ENCODE measurements at places on chromosomes 7 and 10.
A peak's percentile ranks its signal among the peaks of the same experiment; 100 is the strongest.

- DNase-seq: no peak
Observed at GRCh38 chr7:158255558-158255957, 332.1 kb downstream of the PTPRN2 start.

DNA sequence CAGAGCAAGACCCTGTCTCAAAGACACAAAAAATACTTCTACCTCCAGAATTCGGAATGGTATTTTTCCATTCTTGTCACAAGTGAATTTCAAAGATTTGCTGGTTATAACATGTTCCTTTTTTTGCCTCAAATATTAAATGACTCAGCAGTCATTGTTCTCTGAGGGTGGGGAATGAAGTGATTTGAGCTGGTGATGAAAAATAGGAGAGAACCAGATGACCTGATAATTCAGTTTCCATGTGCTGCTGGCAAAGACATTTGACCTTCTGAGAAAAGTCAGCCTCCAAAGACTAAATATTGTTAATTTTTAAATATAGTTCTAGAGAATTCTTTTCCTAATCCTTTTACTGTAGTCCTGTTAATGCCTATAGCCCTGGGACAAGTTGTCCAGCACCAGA lies 78.9 kb downstream of the CACNB2 start:
- no peak for DNase-seq

GRCh38 chr10:27959093-27959715 lies 39.7 kb downstream of the ODAD2 start:
- DNase-seq: no peak

DNA sequence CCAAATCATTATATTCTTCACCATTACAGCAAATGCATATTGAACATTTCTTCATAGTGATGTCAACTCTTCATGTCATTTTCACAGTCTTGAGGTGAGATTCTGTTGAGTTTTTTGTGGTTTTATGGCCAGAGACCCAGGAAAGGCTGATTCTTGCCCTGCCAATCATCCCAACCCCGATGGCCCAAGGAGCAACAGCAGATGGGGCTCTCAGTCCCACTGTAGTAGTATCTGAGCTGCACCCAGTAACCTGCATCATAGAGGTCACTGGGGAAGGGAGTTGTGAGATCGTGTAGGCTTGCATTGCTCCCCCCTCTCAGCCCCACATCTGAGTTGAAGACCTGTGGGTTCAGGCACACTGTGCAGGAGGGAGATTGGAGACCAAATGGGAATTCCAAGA lies 26.7 kb downstream of the ZSCAN25 start:
- DNase-seq: no peak

GRCh38 chr7:158284121-158284520 lies 303.5 kb downstream of the PTPRN2 start:
- no peak for DNase-seq

DNA sequence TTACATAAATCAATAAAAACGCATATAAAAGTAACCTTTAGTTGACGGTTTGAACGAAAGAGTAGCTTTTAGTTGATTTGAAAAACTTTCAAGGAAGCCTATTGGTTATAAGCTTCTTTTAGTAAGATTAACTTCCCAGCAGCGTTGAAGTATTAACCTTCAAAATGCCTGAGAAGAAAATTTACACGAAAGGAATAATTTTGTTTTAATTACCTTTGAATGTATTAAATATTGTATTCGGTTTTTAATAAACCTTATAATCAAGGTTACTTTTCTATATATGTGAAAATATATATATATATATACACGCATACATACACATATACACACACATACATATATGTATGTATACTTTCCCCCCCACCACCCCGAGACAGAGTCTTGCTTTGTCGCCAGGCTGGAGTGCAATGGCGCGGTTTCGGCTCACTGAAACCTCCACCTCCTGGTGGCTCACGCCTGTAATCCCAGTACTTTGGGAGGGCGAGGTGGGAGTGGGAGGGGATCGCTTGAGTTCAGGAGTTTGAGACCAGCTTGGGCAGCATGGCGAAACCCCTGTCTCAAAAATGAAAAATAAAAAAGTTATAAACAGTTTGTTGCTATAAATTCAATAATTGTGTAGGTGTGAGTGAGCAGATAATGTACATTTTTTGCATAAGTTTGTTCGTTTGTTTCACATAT lies 57.6 kb upstream of the EZH2 start:
- DNase-seq: peak; percentile 91

DNA sequence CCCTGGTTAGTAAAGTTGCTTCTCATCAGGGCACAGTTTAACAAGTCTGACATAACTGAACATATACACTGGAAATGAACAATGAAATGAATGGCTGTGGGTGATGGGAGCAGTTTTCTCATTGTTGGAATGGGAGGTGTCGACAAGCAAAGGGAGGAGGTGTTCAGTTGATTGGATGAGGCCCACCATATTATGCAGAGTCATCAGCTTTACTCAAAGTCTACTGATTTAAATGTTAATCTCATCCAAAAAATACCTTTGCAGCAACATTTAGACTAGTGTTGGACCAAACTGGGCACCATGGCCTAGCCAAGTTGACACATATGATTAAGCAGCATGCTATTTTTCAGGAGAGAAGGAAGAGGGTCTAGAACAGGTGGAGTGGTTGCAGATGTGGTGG lies 201.7 kb downstream of the RAMP3 start:
- no peak for DNase-seq

DNA sequence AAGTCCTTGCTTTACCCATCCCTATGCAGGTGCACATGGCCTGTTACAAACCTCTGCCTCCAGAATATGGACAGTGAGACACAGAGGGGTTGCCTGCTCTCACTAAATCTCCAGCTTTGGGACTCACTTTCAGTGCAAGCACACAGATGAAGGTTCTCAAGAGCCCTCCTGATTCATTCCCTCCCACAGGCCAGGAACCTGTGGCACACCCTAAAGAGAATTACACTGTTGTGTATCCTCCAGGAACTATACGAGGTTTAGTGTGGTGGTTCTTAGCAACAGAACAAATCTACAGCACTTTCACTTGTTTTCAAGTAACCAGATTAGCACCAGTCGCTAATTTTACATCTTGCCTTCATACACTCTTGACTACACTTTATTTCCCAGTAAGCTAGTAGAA lies 192.3 kb downstream of the PLXNA4 start:
- DNase-seq: no peak

DNA sequence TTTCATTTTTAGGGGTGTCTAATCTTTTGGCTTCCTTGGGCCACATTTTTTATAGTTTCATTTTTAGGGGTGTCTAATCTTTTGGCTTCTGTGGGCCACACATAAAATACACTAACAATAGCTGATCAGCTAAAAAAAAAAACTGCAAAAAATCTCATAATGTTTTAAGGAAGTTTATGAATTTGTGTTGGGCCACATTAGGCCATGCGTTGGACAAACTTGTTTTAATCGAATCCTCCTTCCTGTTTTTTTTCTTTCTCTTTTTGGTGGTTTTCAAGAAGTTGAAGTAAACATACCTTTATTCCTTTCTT lies 37.4 kb downstream of the ZNRF2 start:
- no peak for DNase-seq

DNA sequence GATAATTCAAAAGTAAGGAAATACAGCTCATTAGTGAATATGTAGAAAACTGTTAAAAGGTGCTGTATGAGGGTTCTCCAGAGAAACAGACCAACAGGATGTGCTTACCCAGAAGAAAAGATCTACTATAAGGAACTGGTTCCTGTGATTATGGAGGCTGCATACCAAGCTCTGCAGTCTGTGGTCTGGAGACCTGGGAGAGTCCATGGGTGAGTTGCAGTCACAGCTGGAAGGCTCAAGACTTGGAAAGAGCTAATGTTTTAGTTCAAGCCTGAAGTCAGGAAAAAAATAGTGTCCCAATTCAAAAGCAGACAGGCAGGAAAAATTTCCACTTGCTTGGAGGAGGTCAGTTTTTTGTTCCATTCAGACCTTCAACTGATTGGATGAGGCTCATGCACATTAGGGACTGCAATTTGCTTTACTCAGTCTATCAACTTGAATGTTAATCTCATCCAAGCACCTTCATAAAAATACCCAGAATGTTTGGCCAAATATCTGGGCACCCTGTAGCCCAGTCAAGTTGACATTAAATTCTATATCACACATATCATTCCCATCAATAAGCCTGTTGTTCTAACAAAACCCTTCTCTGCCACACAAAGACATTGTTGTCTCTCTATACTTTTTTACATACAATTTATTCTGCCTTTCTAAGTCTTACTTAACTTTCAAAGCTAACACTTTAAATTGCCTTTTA lies 197.9 kb upstream of the KLF6 start:
- DNase-seq: no peak

DNA sequence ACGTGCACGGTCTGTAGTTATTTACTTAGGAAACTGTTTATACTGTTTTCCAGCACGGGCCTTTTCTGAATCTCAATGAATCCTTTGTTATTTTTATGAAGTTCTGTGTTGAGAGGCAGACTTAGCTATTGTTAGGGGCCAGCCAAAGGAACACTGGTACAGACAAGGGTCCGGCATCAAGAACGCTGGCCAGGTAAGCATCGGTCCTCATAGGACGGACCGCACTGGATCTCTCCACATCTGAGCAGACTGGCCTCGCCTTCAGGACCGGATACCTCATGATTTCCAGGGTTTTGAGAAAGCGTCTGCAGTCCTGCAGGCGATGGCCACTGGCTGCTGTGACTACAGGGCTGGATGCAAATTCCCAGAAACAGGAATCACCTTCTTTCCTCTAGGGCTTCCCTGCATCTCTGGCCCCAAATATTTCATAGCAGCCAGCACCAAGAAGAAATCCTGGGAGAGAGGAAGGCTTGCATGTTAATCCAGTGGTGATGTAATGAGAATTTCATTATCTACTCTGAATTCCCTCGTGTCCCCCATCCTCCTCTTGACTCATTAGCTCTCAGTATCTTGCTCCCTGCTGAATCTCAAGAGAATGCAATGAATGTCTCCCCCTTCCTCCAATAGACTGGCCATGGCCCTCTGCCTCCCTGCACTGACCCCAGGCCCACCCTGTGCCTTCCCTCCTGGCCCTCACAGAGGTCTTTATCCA lies 325.4 kb upstream of the NPVF start:
- peak; percentile 54 for DNase-seq

- peak; percentile 87 for DNase-seq
Observed at GRCh38 chr7:94907811-94908322, 473 bp downstream of the PPP1R9A start.
